Fibroblast of gingiva (primary cell): ENCODE measurements at places on chromosomes 5 and 9.

DNA sequence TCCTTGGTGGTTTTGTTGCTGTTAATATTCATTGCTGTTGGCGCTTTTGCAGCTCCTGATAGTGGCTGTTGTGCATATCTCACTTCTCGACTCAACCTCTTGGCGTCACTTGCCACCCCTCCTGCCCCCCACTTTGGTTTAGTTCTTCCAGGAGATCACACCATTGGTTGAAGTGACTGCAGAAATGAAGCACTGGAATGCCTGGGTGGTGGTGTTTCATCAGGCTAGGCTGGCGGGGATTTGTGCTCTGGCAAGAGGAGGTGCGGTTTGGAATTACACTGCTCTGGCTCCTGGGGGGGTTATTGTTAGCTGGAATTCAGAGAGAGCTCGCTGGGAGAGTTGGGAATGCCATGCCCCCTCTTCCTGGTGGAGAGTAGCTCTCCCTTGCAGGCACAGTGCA lies 11.5 kb downstream of the PRRC2B start:
- DNase-seq, result peak; percentile 75

- DNase-seq, result no peak
These were observed 118.7 kb downstream of the PJA2 start for GRCh38 chr5:109291090-109291489.

- no peak for DNase-seq
These were observed 11.8 kb downstream of the NEK6 start for GRCh38 chr9:124269556-124269955.

DNA sequence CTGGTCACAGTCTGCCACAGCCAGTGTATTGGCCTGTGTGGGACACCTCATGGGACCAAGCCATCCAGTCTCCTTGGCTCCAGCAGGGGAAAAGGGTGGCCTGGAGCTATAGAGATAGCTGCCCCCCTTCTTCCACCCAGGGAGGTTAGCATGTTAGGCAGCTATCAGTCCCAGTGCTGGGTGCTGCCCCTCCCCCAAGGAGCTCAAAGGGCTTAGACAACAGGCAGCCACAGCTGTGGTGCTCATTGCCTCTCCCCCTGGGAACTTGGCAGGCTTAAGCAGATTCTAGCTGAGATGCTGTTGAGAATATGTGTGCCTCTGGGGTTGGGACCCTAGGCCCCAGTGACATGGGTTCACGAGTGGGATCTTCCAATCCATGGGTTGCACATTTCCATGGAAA lies 226.0 kb upstream of the PTGER4 start:
- no peak for DNase-seq
